ENCODE measurements at places on chromosomes 12 and 14.

- no peak for DNase-seq
Measured at GRCh38 chr14:43031598-43031997, 1424.9 kb downstream of the LRFN5 start.

GRCh38 chr14:105883066-105884005, 357.0 kb downstream of the TMEM121 start:
- DNase-seq = no peak

GRCh38 chr12:111841236-111841749, 735 bp upstream of the MAPKAPK5 start:
- no peak for DNase-seq

DNA sequence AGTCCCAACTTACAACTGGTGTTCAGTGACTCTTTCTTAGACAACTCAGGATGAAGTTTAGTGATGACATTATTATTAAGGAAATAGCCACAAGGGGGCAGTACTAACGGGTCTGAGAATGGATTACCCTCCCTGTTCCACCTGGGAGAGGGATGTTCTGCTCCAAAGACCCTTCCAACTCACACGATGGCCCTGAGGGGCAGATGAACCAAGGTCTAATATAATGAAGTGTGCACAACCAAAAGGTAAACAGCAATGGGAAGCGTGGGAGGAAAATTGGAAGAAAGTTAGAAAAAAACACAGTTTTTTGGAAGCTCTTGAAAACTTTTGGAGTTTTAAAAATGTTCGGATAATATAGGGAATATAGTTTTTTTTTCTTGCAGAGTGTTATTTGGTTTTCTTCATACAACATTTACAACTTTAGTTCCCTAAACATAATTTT, 24.0 kb downstream of the FGF6 start:
- DNase-seq = no peak

DNA sequence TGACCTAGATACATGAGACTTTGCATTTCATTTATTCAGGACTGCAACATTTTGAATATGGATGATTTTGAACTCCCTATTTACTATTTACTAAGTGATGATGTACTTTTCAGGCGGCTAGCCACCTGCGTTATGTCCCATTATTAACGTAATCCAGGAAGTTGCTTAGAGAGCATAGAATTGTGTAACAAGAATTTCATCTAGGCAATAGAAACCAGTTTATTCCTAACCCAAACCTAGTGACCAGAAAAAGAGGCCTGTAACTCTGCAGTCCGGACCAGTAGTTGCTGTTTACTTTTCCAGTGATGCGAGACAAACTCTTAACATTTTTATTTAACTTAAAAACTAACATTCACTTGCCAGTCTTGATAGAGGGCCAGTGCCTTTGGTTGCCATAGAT, 12.3 kb downstream of the NUDT4 start:
- no peak for DNase-seq

DNA sequence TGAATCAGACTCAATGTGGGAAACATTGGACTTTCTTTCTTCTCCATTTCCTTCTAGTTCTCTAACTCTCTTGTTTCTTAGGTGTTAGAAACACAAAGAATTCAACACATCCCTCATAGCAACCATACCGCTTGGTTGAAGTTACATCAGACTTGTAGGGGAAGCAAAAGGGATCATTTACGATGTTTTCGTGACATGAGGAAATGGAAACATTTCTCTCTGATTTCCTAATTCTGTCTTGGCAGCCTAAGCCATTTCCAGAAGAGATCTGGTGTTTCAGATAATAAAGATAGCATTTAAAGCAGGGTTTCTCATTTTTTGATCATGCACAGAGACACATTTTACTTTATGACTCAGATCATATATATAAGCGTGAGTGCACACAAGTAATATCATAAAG, 202.0 kb downstream of the TMEM132C start:
- DNase-seq = no peak

GRCh38 chr12:52871291-52872039, 22.7 kb upstream of the KRT78 start:
- peak; percentile 72 for DNase-seq

DNA sequence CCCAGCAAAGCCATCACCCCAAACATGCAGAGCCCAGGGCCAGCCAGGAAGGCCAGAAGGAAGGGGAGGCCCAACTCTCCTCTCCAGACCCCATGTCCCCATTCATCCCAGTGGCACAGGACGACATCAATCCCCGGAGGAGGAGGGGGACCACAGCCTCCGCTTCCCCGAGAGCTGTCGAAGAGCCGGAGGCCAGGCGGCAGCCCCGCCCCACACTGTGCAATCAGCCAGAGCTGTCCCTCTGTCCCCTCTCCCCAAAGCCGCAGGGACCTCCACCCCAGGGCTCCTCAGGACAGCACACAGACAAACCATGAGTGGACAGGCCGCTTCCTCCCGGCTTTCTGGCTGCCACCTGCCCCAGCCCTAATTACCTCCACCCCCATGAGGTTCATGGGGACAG, 16.8 kb downstream of the RAB35 start:
- DNase-seq = no peak

- no peak for DNase-seq
Measured at GRCh38 chr12:20555015-20555414, 140.1 kb upstream of the SLCO1C1 start.

DNA sequence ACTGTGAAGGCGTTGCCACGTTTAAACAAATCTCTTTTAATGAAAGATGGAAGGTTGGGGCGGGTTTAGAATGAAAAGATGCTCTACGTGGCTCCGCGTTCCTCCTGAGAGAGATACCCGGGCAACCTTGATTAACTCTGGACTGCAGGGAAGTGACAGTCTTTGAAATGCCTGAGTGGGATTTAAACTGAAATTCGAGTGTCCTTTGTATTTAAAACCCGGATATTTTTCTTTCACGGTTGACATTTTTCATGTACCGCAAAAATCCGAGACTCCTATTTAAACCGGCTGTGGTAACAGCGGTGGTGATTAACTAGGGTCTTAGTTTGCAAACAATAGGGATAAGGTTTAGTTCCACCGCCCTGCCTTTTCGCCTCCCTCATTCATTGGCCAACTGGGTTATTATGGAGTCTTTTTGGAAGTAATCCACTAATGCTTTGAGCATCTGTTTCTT, 707 bp downstream of the G2E3 start:
- no peak for DNase-seq

- no peak for DNase-seq
Measured at GRCh38 chr14:20516921-20517320, 11.6 kb downstream of the RNASE10 start.

DNA sequence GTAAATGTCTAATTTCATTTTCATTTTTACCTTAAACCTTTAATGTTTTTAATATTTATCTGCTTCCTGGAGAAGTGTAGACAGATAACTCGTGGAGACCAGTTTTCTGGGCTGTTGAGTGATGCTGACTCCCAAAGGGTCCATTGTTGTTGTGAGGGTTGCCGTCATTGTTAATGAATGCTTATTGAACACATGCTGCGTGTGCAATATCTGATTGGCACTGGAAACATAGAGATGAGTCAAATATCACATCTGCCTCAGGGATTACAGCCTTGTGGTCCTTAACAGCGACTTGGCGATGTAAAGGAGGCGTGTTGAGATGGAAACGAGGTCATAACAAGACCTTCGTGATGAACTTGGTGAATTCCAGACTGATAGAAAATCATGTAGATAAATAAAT, 85.9 kb downstream of the FBXW8 start:
- no peak for DNase-seq

- no peak for DNase-seq
Measured at GRCh38 chr14:95700221-95700976, 13.5 kb downstream of the TCL1A start.

- no peak for DNase-seq
Measured at GRCh38 chr12:68030248-68030647, 41.0 kb downstream of the IFNG-AS1 start.

DNA sequence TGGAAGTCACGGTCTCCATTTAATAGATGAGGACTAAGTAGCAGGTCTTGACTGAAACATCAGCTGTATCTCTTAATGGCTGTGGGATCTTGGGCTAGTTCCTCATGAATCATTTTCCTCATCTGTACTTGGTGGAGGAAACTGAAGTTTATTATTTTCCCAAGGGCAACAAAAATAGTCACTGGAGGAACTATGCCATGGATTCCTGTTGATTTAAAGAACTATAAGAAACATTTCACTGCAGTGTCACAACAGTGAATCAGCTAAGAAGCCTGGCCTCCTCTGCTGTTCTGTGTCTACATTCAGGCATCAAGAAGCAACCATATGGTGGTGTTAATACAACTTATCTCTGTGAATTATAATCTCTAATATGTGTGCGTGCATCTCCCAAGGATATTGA, 200.5 kb downstream of the STXBP6 start:
- DNase-seq = no peak

DNA sequence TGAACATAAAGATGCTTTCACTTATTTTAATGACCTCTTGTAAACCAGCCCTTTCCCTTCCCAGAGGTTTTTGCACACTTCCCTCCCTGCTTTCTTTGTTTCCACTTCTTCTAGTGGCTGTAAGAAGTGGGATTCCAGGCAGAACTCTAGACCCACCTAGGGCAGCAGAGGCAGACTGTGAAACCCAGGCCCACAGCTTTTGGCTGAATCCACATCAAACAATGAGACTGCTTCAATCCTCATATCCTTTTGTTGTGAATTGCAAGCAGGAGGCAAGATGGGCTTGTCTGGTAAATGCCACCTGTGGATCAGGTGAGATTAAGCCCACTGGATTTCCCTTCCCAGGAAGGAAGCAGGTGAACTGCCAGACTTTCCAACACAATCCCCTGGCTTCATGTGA, 12.8 kb downstream of the CCDC177 start:
- no peak for DNase-seq

- DNase-seq = no peak
Measured at GRCh38 chr14:74948228-74949175, 6.9 kb downstream of the PGF start.

GRCh38 chr12:16218234-16218633, 59.3 kb downstream of the SLC15A5 start:
- DNase-seq = no peak

- DNase-seq = peak; percentile 83
Measured at GRCh38 chr12:123519141-123520001, 14.1 kb downstream of the RILPL1 start.

GRCh38 chr12:41254004-41254914, 66.1 kb downstream of the PDZRN4 start:
- DNase-seq = no peak

DNA sequence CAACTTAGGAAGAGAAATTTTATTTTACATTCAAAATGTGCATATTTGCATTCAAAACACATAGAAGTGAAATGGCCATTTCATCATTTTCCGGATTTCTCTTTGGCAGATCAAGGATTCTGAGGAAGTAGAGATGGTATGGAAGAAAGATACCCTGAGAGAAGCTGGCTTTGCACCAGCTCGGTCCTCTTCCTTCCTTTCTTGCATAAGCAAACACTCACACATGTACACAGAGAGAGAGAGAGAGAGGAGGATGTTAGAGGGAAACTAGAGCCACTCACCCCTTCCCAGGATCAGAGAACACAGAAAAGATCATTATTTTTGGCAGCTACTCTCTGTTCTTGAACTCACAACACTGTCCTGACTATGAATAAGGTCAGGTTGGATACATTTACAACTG, 15.6 kb upstream of the PLEKHD1 start:
- DNase-seq = no peak

DNA sequence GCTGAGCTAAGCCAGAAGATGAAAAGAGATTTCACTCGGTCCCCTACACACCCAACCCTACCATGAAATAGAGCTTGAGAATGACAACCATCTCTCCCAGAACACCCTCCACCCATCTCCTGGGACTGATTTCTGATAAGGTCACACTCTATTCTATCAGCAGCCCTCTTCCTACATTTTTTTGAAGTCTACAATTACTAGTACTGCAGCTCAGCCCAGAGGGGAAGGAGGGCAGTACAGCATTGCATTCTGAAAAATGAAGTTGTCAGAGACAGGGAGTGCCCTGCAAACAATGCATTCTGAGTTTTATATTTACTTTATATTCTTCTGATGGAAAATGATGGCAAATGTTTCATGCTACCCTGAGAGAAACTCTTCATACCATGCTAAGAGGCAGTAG, 318.5 kb downstream of the BCAT1 start:
- DNase-seq = no peak

DNA sequence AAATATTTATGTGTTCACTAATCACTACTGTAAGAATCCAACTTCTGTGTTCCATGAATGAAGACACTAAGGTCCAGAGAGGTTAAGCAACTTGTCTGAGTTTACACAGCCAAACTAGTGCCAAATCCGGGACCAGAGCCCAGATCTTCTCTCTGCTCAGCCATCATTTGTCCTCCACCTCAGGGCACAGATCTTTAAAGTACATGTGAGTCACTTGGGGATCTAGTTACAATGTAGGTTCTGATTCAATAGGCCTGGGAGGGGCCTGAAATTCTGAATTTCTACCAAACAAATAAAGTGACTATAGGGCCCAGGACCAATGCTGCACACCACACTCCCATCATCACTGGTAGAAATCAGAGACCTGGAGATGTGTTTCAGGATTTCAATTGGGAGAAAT, 162.9 kb downstream of the GXYLT1 start:
- DNase-seq = no peak

GRCh38 chr14:68685419-68686204, 107.3 kb downstream of the ZFP36L1 start:
- DNase-seq = no peak

GRCh38 chr12:103728323-103728722, 112.7 kb downstream of the NT5DC3 start:
- no peak for DNase-seq

- DNase-seq = no peak
Measured at GRCh38 chr12:103780992-103781391, 60.0 kb downstream of the NT5DC3 start.

DNA sequence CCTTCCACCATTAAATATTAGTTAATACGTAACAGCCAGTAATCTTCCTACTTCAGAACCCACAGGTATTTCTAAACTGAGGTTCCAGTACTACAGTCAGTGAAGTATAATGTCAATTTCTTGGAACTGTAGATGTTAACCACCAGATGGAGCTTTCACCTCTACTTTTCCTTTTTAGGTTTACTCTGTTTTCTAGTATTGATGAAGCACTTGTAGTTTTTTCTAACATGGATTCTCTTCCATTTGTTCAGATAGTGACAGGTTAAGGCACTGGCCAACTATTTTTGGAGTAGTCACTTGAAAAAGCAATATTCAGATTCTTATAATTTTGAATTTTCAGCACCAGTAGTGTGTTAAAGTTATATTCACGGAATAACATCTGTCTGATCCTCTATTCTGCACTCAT, 4.6 kb upstream of the SEC23A start:
- no peak for DNase-seq

DNA sequence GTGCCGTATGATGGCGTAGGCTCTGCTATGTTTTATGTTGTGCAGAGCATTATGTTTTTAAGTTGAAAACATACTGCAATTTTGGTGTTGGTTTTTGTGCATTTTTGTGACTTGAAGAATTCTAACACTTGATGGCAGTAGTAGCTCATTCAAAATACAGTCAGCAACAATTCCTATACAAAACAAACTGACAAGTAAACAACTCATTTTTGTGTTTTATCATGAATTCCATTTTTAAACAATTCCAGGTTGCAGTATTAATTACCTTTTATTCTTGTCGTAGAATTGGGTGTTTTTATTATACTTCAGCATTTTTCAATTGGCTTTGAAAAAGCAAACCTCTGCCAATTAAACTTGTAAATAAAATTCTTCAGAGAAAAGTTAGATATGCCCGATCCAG, 4.1 kb upstream of the CCER1 start:
- no peak for DNase-seq

GRCh38 chr12:131793243-131794022, 34.8 kb upstream of the MMP17 start:
- no peak for DNase-seq
